ENCODE measurements at places on chromosomes 2 and 18.

DNA sequence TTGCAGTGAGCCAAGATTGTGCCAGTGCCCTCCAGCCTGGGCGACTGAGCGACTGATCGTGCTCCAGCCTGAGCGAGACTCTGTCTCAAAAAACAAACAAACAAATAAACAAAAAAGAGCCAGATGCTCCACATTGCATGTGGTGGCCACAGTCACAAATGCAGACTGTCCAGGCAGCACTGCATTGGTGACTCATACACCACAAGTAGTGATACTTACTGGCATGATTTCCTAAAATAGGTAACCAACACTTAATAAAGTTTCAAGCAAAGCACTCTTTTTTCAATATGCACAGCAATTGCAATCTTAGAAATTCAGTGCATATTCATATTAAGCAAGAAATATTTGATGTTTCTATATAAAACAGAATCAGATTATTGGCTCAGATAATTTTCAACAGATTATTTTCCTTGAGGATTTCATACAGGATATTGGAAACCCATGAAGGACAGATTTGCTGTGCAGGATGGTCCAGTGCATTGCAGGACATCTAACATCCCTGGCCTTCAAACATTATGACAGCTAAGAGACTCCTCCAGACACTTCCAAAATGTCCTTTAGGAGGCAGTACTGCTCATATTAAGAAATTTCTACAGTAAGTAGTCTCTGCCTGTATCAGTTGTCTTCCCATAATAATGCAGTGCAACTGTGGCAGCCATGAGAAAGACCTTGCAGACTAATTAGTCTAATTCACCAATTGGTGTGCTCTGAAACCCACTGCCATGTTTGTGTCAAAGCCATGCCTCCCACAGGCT is 10.5 kb upstream of the SLC1A4 start:
- DNase-seq = no peak

- no peak for DNase-seq
Measured at GRCh38 chr2:174117951-174118930, 130.1 kb downstream of the OLA1 start.

DNA sequence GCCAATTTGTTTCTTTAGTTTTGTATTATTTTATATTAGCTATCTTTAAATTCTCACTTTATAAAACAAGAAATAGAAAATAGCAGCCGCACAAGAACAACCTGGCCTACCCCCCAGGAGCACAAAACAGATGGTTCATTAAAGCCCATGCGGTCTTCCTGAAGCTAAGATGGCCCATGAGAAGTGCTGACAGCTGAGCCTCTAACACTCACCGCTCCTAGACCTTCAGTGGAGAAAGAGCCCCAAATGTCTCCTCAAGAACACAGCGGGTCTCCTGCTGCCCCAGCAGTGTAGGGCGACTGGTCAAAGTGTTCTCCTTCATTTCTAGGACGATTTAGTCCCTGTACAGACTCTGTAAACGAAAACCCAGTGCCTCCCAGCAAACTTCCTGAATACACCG is 45.1 kb downstream of the LPIN2 start:
- no peak for DNase-seq

GRCh38 chr2:218257390-218257981 is 3.3 kb upstream of the GPBAR1 start:
- DNase-seq = no peak

DNA sequence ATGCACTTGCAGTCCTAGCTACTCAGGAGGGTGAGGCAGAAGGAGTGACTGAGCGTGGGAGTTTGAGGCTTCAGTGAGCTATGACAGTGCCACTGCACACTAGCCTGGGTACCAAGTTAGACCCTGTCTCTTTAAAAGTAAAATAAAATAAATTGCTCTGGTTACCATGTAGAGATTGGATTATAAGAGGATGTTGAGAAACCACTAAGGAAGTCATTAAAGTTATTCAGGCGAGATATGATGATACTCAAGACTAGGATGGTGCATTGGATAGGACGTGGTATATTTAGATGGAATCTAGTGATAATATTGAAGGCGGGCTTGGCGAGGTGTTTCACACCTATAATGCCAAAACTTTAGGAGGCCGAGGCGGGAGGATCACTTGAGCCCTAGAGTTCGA is 50.6 kb downstream of the BMPR2 start:
- DNase-seq = no peak

DNA sequence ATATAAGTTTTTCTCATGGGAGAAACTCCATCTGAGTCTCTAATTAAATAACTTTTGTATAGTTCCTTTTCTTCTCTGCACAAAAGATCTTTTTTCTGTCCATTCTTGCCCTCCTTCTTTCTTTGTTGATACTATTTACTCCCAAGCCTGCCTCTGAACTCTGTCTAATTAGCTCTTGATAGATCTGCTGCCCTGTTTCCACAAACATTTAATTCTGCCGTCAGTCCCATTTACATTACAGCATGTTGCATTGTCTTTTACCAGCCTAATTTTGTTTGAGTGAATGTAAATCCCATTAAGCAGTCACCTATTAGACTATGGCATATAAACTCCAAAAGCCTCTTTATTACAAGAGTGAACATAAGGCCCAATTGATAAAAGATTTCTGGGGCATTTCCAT is 254.4 kb downstream of the ERBB4 start:
- DNase-seq = no peak

- no peak for DNase-seq
Measured at GRCh38 chr18:67310826-67311225, 205.7 kb downstream of the DSEL start.

DNA sequence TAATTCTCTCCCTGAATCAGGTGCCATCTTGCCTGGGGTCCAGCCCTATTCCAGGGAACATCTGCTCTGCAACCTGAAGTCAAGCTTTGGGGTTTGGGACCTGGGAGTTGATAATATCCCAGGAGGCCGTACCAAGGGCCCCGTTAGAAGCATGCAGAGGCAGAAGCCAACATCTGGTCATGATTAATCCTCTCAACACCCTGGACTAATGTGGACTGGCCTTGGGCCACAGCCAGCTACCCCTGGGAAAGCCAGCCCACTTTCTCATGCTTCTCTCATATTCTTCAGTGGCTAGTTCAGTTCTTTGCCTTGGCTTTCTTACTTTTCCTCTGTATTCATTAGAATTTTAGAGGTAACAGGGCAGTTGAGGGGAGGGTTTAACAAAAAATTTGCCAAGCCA is 515.6 kb upstream of the NRP2 start:
- DNase-seq = no peak

- DNase-seq = no peak
Measured at GRCh38 chr2:175048275-175048674, 43.1 kb upstream of the CHN1 start.

DNA sequence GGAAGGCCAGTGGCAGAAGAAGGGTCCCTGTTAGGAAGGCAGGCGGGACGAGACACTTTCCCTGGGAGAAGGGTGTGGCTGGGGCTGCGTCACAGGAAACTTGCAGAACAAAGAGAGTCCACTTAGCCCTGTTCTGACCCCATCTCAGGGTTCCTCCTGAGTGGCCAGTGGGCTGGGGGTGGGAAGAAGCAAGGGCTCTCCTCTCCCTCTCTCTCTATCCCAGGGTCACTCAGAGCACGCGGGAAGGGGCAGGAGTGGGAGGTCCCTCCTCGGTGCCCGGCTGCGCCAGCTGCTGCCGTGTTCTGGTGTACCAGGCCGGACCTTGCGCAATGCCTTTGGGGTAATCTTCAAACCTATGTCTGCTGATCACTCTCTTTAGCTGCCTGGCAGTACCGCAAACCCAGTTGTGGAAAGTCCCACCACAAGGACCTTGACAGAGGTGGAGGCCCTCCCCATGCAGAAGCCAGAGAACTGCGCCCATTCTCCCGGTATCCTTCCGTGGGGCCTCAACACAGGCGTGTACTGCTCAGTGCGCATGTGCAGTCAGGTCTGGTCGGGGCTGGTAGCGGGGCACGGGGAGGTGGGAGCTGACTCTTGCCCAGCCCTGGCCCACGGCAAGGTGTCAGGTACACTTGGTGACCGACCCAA is 47.8 kb upstream of the ST3GAL5 start:
- no peak for DNase-seq

- no peak for DNase-seq
Measured at GRCh38 chr2:19244460-19245363, 113.7 kb downstream of the OSR1 start.

GRCh38 chr2:70553584-70554337 is at the start of gene TGFA:
TSS of gene TGFA (minus strand) at chr2:70553826. CDS start at chr2:70553767, 59 bp downstream.
- DNase-seq = peak; percentile 75

GRCh38 chr18:60870261-60871153 is 462.7 kb upstream of the CDH20 start:
- no peak for DNase-seq

- DNase-seq = peak; percentile 60
Measured at GRCh38 chr2:238104226-238104690, 4.1 kb downstream of the ESPNL start.

DNA sequence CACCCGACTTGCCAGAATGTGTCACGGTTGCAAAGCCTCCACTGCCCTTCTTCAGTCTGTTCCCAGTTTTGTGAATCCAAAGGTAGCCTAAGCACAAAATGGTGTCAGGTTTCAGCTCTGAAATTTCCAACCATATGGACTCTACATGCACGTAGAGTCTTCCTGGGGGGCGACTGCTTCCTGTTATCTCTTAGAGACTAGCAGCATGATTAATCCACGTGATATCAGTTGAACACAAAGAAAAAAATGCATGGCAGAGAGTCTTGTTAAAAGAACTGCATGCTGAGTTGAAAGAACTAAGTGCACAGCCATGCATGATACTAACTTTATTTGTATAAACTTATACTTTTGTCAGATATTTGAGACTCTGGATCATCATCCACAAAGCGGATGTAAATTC is 404.4 kb downstream of the SOCS6 start:
- no peak for DNase-seq
